ENCODE measurements at places on chromosomes 11 and 22.

DNA sequence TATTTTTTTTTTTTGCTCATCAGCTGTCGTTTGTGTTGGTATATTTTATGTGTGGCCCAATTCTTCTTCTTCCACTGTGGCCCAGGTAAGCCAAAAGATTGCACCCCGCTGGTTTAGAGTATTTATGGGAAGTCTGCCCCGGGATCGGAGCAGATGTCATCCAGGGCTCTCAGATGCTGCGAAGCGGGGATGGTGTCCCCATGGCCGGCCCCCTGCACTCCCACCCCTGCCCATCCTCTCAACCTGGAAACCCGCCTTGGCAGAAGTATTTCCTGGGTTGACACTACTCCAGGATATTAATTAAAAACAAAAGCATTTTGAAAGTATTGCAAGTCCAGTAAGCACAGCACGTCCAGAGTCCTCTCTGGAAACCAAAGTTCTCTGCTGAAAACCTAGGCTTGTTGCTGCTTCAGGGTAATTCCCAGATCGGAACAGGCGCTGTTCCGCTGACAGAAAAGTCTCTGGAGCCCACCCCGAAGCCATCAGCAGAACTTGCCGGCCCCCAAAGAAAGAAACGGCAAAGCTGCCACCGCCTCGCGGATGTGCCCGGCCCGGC is 833 bp downstream of the SCUBE2 start:
- H3K27ac ChIP-seq, result no peak overlapping the region
- peaks cover 63% of the 10 kb centered on the region for H3K27me3 ChIP-seq
- H3K36me3 ChIP-seq, result no peaks in the 10 kb centered on the region
- no peak for DNase-seq

- no peak for DNase-seq
- H3K36me3 ChIP-seq, result no peaks in the 10 kb centered on the region
- H3K27me3 ChIP-seq, result peaks cover 2% of the 10 kb centered on the region
- H3K4me3 ChIP-seq, result no peak overlapping the region
- peaks cover 4% of the 10 kb centered on the region for H3K4me1 ChIP-seq
Observed at GRCh38 chr11:111173221-111173620, 72.3 kb upstream of the POU2AF2 start.

DNA sequence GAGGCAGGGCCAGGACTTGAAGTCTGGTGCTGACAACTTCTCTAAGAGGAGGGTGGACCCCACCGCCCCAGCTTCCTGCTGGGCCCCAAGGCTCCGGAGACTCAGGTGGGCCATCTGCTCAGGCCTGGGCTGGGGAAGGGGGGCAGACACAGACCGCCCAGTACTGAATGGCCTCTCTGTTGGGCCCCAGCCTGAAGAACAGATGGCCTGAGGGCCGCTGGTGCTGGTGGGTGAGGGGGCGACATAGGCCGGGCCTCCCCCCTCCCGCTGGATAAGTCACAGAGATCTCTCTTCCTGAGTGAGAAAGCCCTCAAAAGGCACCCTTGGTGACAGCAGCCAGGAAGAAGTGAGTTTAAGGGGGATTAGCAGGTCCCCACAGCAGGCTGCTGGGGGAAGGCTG is 12.5 kb upstream of the TP53I11 start:
- DNase-seq, result no peak
- no peaks in the 10 kb centered on the region for H3K36me3 ChIP-seq
- H3K4me1 ChIP-seq, result no peaks in the 10 kb centered on the region

DNA sequence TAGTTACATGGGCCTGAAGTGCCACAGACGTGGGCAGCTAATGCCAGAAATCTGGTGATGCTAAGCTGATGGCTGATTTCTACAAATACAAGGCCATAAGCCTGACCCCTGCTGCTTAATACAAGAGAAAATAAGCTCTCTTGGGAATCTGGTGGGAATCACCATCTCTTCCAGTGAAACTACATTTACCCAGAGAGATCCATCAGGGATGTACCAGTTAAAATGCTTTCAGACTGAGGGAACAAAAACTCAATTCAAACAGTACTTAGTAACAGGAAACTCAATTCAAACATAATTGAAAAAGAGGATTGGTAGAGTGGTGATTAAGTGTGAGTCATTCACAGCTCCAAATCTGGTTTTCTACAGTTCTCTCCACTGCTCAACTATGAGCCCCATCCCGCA is 1.7 kb upstream of the CAVIN3 start:
- H3K36me3 ChIP-seq, result no peaks in the 10 kb centered on the region
- no peak for DNase-seq
- peaks cover 27% of the 10 kb centered on the region for H3K4me1 ChIP-seq
- no peak overlapping the region for H3K4me3 ChIP-seq
- H3K27me3 ChIP-seq, result peaks cover 34% of the 10 kb centered on the region

- DNase-seq, result no peak
- no peaks in the 10 kb centered on the region for H3K27me3 ChIP-seq
- H3K27ac ChIP-seq, result peak overlapping the region; percentile 94
- H3K4me3 ChIP-seq, result peak overlapping the region; percentile 96
Observed at GRCh38 chr11:62611705-62612365, 740 bp downstream of the EML3 start.

GRCh38 chr11:68331338-68331947 is 19.1 kb downstream of the LRP5 start:
- DNase-seq, result peak; percentile 27
- H3K4me1 ChIP-seq, result peaks cover 85% of the 10 kb centered on the region
- H3K27ac ChIP-seq, result peak overlapping the region; percentile 88

DNA sequence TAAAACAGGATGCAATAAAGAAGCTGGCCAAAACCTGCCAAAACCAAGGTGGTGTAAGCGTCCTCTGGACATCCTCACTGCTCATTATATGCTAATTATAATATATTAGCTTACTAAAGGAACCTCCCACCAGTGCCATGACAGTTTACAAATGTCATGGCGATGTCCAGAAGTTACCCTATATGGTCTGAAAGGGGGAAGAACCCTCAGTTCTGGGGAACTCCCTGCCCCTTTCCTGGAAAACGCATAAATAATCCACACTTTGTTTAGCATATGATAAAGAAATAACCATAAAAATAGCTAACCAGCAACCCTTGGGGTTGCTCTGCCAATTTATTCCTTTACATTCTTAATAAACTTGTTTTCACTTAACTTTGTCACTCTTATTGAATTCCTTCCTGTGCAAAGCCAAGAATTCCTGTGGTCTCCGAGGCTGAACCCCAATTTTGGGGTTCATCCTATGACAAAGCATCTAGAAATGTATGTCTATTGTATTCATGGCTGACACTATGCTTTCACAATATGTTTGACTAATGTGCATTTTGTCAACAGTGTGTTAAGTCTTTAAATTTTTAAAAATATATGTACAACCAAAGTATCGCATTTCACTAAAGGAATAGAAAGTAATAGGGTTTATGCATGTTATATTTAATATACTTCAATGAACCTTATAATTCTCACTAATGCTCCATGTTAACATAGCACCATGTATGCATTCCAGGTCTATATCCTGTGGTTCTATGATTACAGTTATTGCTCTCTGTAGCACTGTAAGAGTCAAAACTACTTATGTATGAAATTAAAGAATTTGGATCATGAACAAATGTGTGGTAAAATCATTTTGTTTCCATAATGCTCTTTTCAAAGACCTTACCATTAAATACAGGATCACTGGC is 25.1 kb downstream of the LGR4 start:
- DNase-seq, result no peak
- H3K4me1 ChIP-seq, result no peaks in the 10 kb centered on the region
- no peak overlapping the region for H3K27ac ChIP-seq
- H3K27me3 ChIP-seq, result peaks cover 3% of the 10 kb centered on the region

DNA sequence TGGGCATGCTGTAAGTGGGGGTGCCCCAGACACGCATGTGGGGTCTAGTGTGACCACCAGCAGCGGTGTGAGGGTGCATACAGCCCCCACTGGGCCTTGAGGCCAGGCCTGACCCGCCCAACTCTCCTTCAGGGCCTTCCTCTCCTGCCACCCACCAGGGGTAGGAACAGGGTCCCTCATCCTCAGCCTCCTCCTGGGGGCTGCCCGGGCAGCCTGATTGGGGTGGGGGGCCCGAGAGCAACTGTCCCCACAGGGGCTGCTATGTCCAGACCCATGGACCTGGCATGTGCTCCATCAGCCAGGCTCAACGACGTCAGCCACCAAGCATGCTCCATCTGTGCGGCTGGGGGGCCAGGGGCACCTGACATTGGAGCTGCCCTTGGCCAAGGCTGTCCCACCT is 27.2 kb downstream of the RTN4R start:
- H3K4me1 ChIP-seq, result peaks cover 53% of the 10 kb centered on the region
- H3K27me3 ChIP-seq, result no peaks in the 10 kb centered on the region
- H3K4me3 ChIP-seq, result no peak overlapping the region
- peak overlapping the region; percentile 19 for H3K27ac ChIP-seq
- no peaks in the 10 kb centered on the region for H3K36me3 ChIP-seq
- DNase-seq, result no peak

- no peak for DNase-seq
- peaks cover 10% of the 10 kb centered on the region for H3K4me1 ChIP-seq
- H3K27ac ChIP-seq, result no peak overlapping the region
Observed at GRCh38 chr11:1746511-1746931, 3.9 kb downstream of the IFITM10 start.

DNA sequence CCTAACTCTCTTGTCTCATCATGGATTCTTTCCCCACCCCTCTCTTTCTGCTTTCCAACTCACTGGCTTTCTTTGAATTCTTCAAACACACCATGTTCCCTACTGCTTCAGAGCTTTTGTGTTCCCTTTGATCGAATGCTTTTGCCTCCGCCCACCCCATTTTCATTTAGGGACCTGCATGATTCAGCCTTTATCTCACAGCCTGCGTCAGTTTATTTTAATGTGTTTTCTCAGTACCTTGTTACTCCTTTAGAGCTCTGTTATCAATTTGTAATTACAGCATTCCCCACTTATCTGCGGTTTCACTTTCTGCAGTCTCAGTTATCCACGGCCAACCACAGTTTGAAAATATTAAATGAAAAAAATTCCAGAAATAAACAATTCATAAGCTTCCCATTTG is 451.3 kb downstream of the METTL15 start:
- H3K27me3 ChIP-seq, result no peaks in the 10 kb centered on the region
- H3K27ac ChIP-seq, result no peak overlapping the region
- no peak overlapping the region for H3K4me3 ChIP-seq
- no peaks in the 10 kb centered on the region for H3K36me3 ChIP-seq
- no peaks in the 10 kb centered on the region for H3K4me1 ChIP-seq

- DNase-seq, result no peak
- H3K4me1 ChIP-seq, result no peaks in the 10 kb centered on the region
- no peak overlapping the region for H3K27ac ChIP-seq
- no peaks in the 10 kb centered on the region for H3K36me3 ChIP-seq
- H3K4me3 ChIP-seq, result no peak overlapping the region
Observed at GRCh38 chr11:109762546-109762945, 330.6 kb upstream of the ZC3H12C start.

DNA sequence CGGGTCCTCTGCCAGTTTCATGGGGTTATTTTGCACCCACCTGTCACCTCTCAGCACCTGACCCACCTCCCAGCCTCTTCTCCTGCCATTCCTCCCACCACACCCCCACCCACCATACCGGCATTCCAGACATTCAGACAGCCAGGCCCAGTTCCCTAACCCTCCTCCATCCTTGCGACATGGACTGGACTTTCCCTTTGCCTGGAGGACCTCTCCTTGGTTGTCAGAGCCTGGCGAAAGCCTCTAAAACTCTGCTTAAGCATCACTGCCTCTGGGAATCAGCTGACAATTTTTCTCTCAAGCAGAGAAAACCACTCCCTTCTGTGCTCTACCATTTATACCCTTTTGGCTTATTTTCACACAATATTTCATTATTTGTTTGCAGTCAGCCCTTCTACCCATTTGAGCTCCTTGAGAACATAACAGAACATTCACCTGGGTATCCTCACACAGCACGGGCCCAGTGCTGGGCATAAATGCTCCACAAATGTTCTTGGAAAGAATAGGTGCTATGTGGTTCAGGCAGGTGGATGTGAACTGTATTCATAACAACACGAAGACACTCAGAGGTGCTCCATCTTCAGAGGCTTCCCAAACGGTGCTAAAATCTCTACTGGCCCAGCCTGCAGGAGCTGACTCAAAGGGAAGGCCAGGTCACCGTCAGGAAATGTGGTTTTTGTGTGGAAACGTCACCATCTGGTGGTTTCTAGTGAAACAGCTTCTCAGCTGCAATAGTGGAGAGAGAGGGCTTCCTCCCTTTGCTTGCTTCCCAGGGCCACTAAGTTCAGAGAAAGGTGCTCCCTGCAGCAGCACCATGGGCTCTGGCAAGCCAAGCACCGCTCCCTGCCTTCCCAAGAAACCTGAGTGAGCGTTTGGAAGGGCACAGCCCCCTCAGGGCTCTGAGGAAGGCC is 10.4 kb downstream of the SPATA19 start:
- H3K27ac ChIP-seq, result no peak overlapping the region
- peaks cover 3% of the 10 kb centered on the region for H3K27me3 ChIP-seq
- DNase-seq, result peak; percentile 68
- peaks cover 14% of the 10 kb centered on the region for H3K4me1 ChIP-seq

DNA sequence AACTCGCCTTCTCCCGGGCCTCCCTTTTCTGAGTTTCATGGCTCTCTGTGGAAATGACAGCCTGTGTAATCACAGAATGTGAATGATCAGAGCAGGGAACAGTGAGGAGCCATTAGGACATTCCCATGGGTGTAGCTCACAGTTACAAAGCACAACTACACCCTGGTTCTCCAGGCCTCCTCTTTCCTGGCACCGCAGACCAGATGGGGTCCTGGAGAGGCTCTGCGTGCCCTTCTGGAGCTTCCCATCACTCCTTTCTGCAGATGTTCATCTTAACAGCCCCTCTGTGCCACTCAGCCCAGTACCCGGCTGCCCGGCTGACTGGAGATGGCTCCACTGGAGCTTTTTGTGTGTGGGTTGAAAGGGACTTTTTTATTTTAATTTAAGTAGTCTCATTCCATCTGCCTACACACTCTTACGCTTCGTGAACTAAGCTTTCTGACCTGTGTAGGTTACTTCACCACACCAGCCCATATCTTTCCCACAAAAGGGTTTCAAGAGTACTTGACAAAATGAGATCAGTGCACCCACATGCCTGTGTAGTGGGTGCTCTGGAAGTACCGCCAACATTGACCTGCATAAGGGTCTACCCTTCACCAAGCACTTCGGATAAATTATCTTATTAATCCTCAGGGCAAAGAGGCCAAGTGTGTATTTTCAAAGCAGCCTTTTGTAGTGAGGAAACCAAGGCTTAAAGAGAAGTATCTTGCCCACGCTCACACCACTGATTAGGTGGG is 29.8 kb downstream of the SREBF2 start:
- DNase-seq, result peak; percentile 11
- peaks cover 12% of the 10 kb centered on the region for H3K36me3 ChIP-seq
- no peak overlapping the region for H3K4me3 ChIP-seq

DNA sequence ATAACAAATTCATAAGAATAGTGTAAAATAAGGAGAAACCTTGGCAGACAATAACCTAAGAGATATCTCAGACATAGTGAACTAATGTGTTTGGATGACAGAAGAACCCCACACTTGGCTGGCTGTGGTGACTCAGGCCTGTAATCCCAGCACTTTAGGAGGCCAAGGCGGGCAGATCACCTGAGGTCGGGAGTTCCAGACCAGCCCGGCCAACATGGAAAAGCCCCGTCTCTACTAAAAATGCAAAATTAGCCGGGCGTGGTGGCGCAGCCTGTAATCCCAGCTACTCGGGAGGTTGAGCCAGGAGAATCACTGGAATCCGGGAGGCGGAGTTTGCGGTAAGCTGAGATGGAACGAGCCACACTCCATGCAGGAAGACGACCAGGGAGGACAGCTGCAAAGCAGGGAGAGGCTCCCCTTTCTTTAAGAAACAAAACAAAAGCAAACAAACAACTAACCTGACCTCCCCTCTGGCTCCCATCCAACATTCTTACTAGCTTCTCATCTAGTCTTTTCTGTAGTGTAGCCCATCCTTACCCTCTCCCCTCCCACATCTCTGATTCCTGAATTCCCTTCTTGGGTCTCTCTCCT is 84.2 kb downstream of the ZNF280B start:
- no peak for DNase-seq
- no peaks in the 10 kb centered on the region for H3K36me3 ChIP-seq
- no peaks in the 10 kb centered on the region for H3K4me1 ChIP-seq
- no peak overlapping the region for H3K27ac ChIP-seq
- peaks cover 24% of the 10 kb centered on the region for H3K27me3 ChIP-seq
- H3K4me3 ChIP-seq, result no peak overlapping the region
